AG20443 (cell line): ENCODE measurements at places on chromosomes 16 and 17.
A peak's percentile ranks its signal among the peaks of the same experiment; 100 is the strongest.

GRCh38 chr16:54867302-54867832, 63.3 kb upstream of the IRX5 start:
- DNase-seq, result no peak

GRCh38 chr16:6891496-6891895, 441.1 kb upstream of the RBFOX1 start:
- DNase-seq, result no peak

DNA sequence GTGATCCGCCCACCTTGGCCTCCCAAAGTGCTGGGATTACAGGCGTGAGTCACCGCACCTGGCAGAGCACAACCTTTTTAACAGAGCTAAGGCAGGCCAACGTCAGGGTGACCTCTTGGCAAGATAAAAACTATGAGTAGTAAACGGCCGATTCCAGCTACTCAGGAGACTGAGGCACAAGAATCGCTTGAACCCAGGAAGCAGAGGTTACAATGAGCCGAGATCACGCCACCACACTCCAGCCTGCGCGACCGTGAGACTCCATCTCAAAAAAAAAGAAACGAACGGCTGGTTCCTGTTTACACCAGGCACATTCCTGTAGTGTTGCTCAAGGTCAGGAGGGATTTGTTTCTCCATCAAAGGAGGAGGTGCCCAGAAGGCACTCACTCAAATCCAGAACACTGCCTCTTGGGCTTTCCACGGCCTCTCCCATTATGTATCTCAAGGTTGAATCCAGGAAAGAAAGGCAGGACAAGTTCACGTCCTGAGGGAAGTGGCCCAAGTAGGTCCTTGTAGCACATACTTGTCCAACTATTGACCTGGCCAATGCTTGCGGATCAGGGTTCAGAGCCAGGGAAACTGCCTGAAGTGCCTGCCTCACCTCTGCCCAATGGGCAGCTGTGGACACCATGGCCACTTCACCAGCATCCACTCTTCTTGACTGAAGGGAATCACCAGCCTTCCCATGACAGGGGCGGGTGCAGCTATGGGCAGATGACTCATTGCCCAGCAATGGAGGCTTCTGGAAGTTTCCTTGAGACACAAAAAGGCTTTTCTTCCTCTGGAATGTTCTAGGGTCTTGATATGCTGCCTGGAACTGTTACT, 13.5 kb downstream of the KNOP1 start:
- DNase-seq, result peak; percentile 59

- peak; percentile 95 for DNase-seq
Observed at GRCh38 chr16:84647828-84648594, at the start of gene KLHL36. Gene KLHL36, plus strand, starts transcription at chr16:84648511. Its CDS starts 2,357 bp downstream, at chr16:84650868.

DNA sequence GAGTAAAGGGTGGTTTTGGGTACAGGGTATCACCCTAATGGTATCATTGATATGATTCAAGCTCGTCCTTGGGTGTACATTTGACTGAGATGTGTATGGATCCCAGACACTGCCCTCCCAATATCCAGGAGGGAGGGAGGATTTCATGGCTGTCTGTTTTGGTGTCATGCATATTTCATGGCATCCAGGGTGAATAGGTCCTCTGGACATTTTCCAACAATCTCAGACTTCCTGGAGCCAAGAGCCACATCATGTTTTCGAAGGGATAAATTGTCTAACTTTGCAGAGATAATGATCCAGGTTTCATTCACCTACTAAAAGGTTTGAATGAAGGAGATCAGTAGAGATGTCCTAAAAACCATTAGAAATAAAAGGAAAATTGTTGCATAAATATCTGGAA, 431.9 kb downstream of the SHISA9 start:
- no peak for DNase-seq

GRCh38 chr17:73921306-73921705, 277.1 kb upstream of the SDK2 start:
- DNase-seq, result no peak

DNA sequence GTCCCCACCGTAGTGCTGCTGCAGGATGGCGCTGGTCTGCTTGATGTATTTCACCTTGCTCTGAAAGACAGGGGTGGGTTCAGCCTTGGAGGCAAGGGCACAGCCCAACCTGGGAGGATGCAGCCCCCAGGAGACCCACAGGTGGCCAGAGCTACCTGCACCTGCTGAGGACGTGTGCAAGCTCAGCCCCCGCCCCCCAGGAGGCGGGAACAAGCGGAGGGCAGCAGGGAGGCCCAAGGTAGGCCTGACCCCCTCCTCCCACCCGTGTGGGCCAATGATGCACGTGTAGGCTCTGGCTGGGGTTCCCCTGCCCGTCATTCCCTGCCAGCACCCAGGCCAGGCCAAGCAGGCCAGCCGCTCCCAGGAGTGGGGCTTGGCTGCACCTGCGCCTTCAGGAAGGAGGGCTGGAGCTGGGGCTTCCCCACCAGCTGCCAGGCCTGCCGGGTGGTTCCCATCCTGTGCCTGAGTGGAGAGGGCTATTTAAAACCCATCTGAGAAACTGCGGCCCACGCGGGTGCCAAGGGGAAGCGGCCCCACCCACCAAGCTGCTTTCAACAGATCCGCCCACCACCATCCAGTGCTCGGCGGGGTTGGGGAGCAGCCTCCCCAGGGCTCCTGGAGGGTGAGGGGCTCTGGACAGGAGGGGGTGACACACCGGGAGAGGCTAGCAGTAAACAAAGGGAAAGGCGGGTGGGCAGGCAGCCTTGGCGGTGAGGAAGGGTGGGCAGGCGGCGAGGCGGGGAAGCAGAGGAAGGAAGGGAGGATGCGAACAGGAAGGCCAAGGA, 3.8 kb downstream of the NTHL1 start:
- no peak for DNase-seq

DNA sequence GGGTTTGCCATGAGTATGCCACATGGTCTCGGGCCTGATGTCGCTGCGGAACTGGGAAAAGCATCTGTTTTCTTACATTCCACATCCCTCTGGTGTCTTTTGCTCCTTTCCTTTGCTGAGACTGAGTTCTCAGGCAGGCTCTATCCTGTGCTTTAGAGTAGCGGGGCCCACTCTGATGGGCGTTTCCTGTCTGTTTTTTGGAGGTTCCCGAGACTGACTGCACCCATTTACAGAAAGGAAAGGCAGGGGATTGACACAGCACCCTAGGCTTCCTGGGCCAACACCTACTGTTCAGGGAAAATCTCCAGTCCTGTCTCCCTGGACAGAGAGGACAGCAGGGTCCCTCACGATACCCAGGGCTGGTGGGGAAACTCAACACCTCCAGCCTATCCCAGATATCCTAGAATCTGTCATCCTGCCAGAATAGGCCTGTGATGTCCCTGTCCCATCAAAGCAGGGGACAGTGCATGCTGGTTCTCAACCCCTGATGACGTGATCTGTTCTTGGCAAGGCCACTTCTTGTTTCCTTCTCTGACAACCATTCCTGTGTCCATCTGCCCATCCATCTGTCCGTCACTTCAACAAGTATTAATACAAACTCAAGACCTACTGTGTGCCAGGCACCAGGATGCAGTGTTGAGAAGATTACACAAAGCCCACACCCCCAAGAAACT, 42.2 kb downstream of the ACTG1 start:
- DNase-seq, result no peak

GRCh38 chr17:29155227-29155965, 24.8 kb downstream of the MYO18A start:
- DNase-seq, result peak; percentile 72

GRCh38 chr17:75945211-75945610, 4.4 kb upstream of the FBF1 start:
- no peak for DNase-seq

- peak; percentile 41 for DNase-seq
Observed at GRCh38 chr17:45702666-45703266, 81.4 kb upstream of the CRHR1 start.

DNA sequence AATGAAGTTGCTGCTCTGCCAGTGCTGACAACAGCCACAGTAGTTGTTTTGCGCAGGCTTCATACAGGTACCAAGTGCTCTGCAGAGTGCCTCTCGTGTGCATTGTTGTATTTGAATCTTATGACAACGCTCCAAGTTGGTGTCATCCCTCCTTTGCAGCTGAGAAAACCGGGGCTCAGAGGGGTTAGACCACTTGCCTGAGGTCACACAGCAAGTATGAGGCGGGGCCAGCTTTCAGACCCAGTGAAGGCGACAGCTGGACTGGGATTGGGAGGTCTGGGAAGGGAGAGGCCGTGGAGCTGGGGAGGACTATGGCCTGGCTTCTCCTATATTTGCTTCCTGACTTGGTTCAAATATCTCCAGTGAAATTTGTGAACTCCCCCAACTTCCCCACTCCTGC, 33.2 kb downstream of the WNT9B start:
- no peak for DNase-seq

DNA sequence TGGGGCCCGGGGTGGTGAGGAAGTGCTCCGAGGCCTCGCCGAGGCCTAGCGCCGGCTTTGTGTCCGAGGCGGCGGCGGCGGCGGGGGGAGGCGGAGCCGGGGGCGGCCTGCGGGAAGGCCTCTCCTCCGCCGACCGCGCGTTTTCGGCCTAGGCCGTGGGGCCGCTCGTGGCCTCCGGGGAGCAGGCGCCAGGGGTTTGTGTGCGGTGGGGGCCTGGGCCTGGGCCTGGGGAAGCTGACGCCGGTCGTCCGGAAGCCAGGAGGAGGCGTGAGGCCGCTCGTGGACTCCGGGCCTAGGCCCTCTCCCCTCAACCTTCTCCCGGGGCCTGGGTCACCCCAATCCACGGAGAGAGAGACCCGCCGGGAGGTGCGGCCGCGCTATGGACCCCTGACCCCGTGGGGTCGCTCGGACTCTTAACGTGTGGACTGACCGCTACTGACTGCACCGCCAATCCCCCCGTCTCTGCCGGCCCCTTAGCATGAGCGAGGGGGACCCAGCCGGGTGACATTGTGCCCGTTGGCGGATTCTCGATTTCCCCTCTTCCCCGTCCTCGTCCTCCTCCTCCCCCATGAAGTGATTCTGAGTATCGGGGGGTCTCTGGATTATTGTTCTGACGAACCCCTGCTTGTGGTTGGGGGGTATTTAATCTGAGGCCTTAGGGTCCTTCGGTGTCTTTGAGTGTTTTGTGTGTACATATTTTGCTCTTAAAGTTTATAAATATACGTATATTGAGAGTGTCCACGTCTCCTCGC, 660 bp downstream of the RBBP6 start:
- DNase-seq, result peak; percentile 63

DNA sequence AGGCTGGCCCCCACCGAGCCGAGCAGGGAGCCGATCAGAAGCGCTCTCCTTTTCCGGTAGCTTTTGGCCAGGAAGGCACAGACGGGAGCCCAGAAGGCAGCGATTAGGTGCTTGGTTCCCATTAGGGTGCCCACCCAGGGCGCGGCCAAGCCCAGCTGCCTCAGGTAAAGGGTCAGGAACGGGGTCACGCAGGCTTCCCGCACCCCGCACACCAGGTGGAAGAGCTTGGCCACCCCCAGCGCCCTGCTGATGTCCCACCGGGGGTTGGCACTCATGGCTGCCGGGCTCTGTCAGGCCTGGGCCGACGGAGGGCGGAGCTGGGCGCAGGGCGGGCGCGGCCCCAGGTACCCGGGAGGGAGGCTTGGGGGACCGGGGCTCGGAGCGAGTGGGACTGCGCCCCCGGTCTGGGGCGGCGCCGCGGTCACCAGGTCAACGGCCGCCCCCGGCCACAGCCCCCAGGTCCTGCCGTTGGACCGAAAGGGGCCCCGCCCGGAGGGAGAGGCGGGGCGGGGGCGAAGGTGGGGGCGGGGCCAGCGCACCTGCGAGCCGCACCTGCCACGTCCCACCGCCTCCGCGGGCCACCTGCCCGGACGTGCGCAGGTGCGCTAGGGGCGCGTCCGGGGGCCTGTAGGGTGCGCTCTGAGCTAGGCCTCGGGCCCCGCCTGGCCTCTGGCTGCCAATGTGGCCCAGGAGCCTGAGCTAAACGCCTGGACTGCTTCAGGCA, at the start of gene MFSD6L:
TSS of gene MFSD6L (minus strand) at position 520 of the 724 bp plus-strand sequence. CDS start at position 275, 245 bp downstream.
- no peak for DNase-seq

DNA sequence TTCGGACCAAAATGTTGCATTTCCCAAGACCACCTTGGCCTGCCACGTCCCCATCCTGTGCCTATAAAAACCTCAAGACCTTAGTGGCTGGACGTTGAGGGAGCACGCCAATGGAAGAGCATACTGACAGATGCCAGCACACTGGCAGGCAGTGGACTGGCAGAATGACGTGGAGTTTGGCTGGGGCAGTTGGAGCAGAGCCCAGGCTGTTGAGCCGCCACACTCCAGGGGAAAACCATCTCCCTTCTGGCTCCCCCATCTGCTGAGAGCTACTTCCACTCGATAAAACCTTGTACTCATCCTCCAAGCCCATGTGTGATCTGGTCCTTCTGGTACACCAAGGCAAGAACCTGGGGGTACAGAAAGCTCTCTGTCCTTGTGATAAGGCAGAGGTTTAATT, 494.1 kb downstream of the CDH11 start:
- no peak for DNase-seq

GRCh38 chr17:37637956-37638355, 5.3 kb downstream of the DDX52 start:
- DNase-seq, result no peak

GRCh38 chr17:7579001-7579833, at the start of gene CD68:
Gene CD68, plus strand, starts transcription at chr17:7579638. Its CDS starts 40 bp downstream, at chr17:7579678.
- DNase-seq, result peak; percentile 88

- DNase-seq, result no peak
Observed at GRCh38 chr17:77729587-77729986, 228.9 kb upstream of the TNRC6C start.

- DNase-seq, result peak; percentile 38
Observed at GRCh38 chr17:64256913-64257807, 5.9 kb downstream of the TEX2 start.
